ENCODE measurements at places on chromosomes 1 and 21.

GRCh38 chr1:26254404-26254803 is 20.4 kb downstream of the CEP85 start:
- no peak for DNase-seq

DNA sequence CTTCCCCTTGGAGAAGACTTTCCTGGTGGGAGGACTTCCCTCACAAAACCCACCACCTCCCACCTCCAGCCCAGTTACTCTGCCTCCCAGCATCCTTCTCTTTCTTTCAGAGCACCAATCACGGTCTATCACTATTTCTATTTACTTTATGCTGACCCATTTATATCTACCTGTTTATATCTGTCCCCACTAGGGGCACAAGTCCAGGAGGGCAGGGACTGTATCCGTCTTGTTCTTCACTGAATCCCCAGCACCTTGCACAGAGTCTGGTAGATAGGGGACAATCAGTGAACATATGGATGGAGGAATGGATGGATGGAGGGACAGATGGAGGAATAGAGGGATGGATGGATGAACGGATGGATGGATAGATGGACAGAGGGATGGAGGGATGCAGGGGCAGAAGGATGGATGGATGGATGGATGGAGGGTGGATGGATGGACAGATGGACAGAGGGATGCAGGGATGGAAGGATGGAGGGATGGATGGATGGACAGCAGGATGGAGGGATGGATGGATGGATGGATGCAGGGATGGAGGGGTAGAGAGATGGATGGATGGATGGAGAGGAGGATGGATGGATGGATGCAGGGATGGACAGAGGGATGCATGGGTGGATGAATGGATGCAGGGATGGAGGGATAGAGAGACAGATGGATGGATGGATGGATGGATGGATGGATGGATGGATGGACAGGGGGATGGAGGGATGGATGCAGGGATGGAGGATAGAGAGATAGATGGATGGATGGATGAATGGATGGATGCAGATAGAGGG is 5.5 kb downstream of the C1QB start:
- DNase-seq: no peak

DNA sequence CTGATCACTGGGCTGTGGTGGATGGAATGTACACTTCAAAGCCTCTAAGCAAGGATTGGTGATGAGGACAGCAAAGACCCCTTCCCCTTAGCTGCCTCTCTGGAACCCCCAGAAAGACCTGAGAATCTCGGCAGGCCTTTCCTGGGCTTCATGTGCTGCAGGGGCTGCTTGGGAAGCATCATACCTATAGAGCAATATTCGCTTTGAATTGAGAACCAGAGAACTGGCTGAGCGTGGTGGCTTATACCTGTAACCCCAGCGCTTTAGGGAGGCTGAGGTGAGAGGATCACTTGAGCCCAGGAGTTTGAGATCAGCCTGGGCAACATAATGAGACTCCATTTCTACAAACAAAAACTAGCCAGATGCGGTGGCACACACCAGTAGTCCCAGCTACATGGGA is 22.0 kb downstream of the CSF1 start:
- no peak for DNase-seq

GRCh38 chr1:151579436-151580225 is 32.2 kb upstream of the SNX27 start:
- no peak for DNase-seq

DNA sequence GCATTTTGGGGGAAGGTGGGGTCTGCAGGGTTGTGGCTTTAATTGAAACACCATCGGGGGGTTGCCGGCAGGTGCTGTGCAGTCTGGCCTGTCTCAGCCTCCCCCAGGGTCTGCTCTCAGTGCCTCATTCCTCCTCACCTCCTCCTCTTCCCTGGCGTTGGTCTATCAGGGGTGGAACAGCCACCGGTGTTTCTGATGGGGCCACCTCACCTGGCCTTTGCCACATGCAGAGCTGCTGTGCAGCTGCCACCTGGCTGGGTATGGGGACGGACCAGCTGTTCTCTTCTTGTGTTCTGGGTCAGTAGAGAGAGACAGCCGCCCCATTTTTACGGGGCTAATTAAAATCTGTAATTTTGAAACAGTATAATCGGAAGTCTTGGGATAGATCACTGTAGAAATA is 53.9 kb downstream of the SPSB1 start:
- no peak for DNase-seq

GRCh38 chr1:69077633-69078032 is 490.1 kb upstream of the LRRC7 start:
- DNase-seq: no peak

GRCh38 chr1:170544624-170545023 is 12.7 kb downstream of the GORAB start:
- no peak for DNase-seq

DNA sequence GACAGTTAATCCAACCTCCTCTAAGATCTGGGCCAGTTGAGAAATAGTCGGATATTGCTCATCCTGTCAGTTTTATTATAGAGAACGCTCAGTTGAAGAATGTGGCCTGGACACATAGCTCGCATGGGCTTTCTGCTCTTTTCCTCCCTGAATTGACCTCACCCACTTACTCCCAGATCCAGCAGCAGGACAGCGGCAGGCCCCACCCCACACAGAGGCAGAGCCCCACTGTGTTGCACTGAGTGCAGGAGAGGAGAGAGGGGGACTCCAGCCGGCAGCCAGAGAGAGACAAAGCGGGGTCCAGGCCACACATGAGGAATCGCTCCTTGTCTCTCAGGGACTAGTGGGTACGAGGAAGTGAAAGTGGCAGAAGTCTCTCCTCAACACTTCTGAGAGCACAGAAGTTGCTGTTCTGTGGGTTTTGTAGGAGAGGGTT is 78.6 kb downstream of the LAMC1 start:
- DNase-seq: no peak

DNA sequence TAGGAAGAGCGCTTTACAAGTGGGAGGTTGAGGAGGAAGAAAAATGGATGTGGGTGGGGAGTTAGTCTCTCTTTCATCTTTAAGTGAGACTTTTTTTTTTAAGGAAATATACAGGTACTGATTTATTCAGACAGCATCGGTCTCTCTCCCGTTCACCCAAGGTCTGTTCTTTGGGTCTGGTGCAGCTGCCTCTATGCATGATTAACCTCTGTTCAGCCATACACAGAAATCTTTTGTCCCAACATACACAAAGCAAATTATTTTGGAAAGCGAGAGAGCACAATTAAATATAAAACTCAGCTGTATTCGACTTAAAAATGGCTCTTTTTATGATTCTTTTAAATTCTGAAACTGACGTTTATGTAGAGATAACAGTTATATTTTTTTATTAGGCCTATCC is 11.0 kb downstream of the PROX1 start:
- DNase-seq: no peak

- DNase-seq: no peak
Observed at GRCh38 chr1:244945109-244945671, 80.8 kb upstream of the HNRNPU start.
